ENCODE measurements at places on chromosomes 7 and 10.

DNA sequence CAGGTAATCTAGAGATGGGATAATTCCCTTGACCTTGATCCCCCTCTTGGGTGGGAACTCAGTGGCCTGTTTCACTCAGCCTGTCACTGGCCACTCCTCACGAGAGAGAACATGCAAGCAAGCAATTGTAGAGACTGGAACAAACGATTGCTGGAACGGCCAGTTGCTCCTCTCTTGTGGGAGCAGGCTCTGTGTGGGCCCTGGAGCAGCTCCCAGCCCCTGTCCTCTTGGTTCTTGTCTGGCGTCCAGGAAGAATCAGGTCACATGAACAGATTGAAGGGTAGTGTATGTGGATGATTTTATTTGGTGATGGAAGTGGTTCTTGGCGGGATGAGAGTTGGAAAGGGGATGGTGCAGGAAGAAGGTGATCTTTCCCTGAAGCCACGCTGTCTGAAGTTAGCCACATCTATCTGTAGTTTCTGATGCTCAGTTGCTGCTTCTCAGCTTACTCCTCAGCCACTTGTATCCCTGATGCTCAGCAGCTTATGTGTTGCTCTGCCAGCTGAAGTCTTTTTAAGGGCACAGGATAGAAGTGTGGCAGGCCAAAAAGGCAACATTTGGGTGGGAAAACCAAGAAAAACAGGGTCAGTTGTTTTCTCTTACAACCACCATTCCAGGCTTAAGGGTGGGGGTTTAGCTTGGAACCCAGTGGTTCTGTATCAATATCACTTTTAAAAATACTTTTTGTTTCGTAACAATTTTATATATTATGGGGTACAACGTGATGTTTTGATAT lies 15.9 kb downstream of the RNF133 start:
- DNase-seq: no peak

- no peak for DNase-seq
Measured at GRCh38 chr10:127300868-127301321, 104.5 kb upstream of the INSYN2A start.

DNA sequence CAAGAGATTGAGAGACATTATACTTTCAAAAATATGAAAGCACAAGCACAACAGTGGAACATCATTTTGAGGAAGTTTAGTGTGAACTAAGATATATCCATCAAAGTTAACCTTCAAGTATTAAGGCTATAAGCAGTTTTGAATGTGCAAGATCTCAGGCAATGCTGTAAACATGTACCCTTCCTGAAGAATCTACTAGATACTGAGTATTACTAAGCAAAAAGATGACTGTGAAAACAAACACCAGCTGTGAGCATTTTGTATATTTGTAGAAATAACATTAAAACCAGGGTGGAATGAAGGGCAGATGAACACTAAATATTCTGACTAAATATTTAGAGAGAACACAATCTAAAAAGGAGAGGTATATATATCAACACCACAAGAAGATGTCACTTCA lies 41.3 kb upstream of the ADRA2A start:
- no peak for DNase-seq

DNA sequence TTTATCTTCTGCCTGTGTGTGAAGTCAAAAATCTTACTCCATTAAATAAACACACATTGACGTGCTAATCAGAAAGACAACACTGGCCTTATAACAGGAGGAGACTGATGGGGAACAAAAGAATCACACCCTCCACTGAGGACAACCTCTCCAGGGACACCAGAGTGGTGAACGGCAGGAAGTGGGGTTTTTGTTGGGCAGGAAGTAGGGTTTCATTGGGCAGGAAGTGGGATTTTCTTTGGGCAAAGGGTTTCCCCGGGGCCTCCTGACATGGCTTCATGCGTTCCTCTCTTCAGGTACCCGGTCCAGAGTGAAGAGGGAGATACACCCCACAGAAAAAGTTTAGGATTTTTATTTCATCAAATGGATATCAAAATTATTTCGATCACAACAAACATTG lies 30.6 kb downstream of the ADARB2 start:
- DNase-seq: no peak

- DNase-seq: no peak
Measured at GRCh38 chr7:51065766-51066165, 250.8 kb downstream of the COBL start.

DNA sequence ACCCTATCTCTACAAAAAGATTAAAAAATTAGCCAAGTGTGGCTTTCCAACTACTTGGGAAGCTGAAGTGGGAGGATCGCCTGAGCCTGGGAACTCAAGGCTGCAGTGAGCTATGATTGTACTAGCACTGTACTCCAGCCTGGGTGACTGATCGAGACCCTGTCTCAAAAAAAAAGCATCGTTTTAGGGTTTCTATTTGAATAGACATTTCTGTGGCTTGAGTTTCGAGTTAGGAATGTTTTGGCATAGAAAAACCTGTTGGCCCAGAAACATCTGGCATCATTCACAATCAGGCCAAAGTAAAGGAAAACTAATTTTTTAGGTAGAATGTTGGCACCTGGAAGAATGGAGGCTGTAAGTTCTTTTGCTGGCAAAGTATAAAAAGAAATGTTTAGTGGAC lies 72.4 kb downstream of the AUTS2 start:
- DNase-seq: no peak

GRCh38 chr7:22578007-22578733 lies 78.2 kb upstream of the STEAP1B start:
- DNase-seq: no peak

- DNase-seq: no peak
Measured at GRCh38 chr7:135335628-135336139, 102.0 kb downstream of the STRA8 start.

DNA sequence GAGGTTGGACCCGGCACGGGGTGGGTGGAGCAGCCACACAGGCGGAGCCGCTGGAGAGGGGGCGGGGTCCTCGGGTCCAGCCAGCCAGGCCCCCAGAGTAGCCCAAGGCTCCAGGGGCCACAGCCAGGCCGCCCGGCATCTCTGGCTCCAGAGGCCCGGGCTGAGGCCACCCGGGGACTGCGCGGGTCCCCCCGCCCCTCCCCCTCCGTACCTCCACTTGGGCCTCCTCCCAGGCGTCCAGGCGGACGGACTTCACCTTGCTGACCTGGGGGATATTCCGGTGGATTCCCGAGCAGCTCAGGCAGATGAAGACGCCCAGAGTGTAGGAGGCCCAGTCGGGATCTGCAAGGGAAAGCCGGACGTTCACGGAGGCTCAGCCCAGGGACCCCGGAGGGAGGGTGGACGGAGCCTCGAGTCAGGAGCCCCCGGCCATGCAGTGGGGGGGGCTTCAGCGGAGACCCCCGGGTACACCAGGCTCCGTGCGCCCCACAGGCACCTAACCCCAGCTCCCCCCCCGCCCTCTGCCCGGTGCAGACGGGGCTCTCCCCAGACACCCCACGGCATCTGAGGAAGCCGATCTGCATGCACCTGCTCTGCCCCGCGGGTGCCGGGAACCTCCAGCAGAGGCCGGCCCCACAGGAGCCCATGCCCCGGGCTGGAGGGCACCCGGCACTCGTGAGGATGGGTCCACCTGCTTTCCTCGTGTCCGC lies 19.2 kb downstream of the ADAP1 start:
- no peak for DNase-seq
